ENCODE measurements at places on chromosomes 4 and X.

GRCh38 chr4:121888134-121888533 is 17.9 kb upstream of the BBS7 start:
- DNase-seq = no peak

DNA sequence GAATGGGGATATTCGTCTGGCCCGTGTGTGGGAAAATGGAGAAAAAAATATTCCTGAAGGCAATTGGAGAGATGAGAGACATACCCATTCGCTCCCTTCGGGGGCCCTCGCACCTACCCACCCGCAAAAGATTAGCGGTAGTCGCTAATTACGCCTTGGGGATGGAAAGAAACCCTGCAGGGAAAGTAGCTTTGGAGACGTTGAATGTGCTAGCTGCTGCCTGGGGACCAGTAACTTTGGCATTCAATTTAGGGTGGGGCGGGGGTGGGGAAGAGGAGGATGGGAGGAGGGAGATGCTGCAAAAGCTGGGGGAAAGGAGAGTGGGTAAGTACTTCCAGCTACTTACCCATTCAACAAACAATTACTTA is 407 bp upstream of the ZC4H2 start:
- DNase-seq = no peak

- DNase-seq = no peak
Measured at GRCh38 chr4:73341454-73341853, 62.6 kb upstream of the ALB start.

DNA sequence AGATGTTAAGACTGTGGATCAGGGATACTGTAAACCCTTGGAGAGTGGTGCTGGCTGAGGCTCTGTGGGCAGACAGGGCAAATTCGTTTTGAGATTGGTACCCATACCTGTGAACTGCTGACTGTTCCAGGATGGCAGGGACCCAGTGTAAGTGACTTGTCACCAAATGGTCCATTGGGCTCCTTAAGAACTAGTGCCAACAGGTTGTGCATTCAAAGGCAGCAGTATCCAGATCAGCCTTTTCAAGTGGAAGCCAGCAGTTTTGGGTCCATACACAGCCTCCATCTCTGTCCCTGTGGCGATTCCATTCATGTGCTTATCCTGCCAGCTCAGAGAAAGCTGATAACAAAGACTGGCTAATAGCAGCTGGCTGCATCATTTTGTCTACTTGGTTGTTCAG is 84.0 kb upstream of the SCOC start:
- no peak for DNase-seq

DNA sequence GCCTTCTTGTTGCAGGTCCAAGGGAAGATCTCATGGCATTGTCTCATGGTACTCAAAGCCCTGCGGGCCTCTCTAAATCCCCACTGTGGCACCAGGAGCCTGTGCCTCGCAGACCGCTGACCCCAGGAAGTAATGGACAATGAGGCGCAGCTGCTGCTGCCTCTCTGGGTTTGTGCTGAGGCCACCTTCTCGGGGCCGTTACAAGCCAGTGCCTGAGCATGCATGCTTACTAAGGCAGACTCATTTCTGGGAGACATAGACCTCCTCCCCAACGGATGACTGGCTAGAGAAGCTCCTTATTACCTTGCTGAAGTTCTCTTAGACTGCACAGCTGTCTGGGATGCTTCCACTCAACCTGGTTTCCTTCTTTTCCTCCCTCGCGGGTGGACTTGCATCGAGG is 1.3 kb downstream of the BDH2 start:
- no peak for DNase-seq

DNA sequence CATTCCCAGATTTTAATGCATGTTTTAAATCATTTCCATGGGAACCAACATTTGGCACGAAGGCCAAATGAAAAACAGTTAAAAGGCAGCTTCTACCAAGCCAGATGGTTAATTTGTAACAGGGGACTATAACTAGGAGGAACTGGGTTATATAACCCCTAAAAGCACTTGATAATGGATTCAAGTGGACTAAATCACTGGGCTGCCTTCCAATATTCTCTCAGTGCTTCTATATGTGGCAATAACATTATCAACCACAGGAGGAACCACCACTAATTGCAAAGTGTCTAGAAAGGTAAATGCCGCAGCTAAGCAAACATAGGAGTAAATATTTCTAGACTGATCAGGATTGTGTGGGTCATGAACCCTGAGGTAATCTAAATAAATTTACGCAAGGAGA is 391.5 kb downstream of the UBE2NL start:
- DNase-seq = no peak

GRCh38 chr4:111283066-111283677 is 660.3 kb upstream of the PITX2 start:
- DNase-seq = no peak

DNA sequence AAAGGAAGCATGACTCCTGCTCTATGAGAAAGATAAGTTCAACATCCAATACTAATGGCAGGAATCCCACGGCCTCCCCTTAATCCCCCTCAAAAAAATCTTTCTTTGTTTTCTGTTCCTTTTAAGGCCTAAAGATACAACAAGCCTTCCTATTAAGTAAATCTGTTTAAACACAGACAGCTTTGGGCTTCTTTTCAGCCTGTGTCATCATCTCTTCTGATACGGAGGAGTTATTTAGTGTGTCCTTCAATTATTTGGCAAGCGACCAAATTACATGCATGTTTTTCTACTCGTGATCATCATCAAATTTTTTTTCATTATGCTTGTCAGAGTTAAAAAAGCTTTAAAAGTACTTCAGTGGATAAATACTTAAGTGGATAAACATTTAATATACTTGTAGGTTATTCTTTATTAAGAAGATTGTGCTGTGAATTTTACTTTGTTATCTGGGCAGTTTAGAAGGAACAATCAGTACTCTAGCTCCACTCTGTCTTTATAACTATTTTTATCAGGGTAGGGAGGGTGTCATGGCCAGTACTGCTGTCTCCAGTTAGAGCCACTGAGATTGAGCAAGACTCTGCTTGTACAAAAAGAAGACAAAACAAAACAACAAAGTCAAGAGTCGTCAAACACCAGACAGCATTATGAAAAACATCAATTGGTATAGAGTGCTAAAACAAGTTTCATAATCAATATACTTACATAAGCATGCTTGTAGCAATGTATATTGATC is 210.7 kb downstream of the PRR32 start:
- DNase-seq = no peak

GRCh38 chr4:132015321-132015720 is 1133.8 kb upstream of the PCDH10 start:
- DNase-seq = no peak

GRCh38 chr4:55458164-55458563 is 62.4 kb downstream of the TMEM165 start:
- DNase-seq = no peak

Measured in C1 segment of cervical spinal cord (tissue), 14 donors.